ENCODE measurements at places on chromosomes 7 and 10. TPM values are rescaled to one million over a fixed set of nuclear protein-coding genes. Genes with fewer than 3 reads are reported as not detected.

Gene WDFY4
- 1.7 TPM for total RNA-seq

Gene FBH1
- total RNA-seq: 46.7 TPM

Gene TRIM50
- total RNA-seq: not detected

Gene RNF148
- total RNA-seq: 8.6 TPM

Gene PDIA4
- 57.5 TPM for total RNA-seq

Gene TMEM254
- total RNA-seq: 12.5 TPM

Gene PLEKHS1
- total RNA-seq: not detected

Gene GNGT1
- not detected for total RNA-seq

Gene PLAU
- total RNA-seq: 1.00 TPM

Gene PMS2
- 26.1 TPM for total RNA-seq

GRCh38 chr10:104317726-104318299 is 20.5 kb downstream of the ITPRIP start:
- DNase-seq: no peak

- DNase-seq: no peak
These were observed 94.8 kb downstream of the NSUN6 start for GRCh38 chr10:18556522-18557147.

GRCh38 chr7:49850921-49851613 is 77.6 kb downstream of the VWC2 start:
- DNase-seq: no peak

- DNase-seq: no peak
These were observed 23.5 kb downstream of the SGCE start for GRCh38 chr7:94632338-94633013.

DNA sequence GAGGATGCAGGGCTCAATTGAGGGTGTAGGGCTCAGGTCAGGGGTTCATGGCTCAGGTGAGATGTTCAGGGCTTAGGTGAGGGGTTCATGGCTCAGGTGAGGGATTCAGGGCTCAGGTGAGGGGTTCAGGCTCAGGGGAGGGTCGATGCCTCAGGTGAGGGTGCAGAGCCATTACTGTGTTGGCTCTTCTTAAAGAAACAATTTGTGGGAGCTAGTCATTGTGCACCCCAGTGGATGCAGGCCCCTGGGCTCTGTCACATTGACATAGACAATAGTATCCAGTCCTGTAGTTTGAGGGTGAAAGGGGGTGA is 86.7 kb downstream of the ADCY1 start:
- DNase-seq: no peak

GRCh38 chr7:1721047-1721690 is 51.1 kb downstream of the ELFN1 start:
- no peak for DNase-seq

DNA sequence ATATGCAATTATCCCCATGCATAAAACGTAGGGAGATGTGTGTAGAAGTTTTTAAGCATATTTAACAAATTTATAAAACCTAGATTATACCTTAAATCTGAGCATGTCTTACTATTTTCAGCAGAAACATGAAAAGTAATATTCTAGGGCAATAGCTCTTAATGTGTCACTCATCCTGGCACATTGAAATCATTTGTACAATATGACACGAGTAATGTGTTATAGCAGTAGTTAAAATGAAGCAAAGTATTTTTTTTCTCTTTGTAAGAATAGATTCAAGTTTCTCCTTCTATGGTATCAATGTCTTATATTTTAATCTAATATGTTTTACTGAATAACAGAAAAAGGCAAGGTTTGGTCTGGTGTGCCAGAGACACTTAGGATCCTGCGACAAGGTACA is 274.9 kb upstream of the PLXDC2 start:
- DNase-seq: no peak

DNA sequence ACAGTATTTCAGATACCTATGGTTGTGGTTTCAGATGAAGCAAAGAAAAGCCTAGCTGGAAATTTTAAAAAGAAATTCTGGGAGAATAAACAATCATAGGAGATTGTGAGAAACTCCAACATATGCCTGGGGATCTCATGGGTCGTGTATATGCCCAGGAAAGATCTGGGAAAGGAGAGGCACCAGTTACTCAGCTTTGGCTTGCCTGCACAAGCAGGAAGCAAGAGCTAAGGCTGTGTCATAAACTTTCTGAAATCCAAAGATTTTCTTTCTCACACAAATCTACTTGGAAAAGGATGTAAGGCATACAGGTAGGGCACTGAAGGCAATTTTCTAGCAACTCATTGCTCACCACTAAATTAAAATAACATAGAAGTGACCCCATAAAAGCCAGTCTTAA is 373.6 kb downstream of the CDC14C start:
- no peak for DNase-seq

DNA sequence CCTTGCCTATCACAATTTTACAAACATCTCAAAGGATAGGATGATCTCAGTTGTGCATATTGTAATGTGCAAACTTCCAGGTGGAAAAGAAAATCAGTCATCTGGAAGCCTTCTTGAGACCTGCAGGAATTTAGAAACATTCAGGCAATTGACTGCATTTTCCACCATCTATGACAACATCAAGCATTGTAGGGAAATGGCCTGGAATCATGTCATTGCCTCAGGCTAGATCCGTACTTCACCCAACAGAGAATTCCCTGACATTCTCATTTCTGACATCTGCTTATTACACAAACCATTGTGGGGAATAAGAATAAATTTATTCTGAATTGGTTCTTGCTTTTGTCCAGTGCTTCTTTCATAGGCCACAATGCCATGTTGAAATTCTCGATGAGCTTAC is 124.9 kb upstream of the NPVF start:
- DNase-seq: no peak

- no peak for DNase-seq
These were observed 85.9 kb downstream of the ANK3 start for GRCh38 chr10:60303778-60304177.

DNA sequence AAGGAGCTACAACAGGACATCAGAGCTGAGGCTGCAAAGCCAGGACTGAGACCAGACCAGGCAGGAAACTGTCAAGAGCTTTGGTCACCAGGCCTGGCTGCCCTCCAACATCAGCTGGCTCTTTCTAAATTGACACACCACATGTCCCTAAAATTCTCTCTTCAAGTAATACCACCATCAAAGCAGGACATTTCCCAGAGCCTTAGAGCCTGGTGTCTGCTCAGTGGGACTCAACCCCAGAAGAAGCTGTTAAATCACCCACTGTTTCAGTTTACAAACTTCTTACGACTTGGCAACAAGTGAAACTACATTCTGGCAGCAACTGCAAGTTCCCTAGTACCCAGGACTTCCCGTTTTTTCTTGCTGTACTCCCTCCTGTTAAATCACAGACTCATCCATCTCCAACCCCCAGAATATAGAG is 3.8 kb upstream of the IL6 start:
- no peak for DNase-seq

DNA sequence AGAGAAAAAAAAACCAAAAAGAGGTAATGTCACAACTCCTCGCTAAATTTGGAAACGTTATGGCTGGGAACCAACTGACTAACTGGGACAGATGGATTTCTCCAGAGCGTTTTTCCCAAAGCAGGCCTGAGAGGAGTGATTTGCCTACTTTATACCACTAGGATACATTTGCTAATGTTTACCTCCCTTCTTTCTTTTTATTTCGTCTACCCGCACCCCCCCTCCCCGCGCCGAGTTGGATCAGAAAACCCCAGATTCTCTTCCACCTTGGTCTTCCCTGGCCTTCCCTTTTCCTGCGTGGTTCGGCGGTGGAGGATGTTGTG is 7.2 kb downstream of the CPA2 start:
- peak; percentile 53 for DNase-seq

GRCh38 chr10:21406595-21407193 is 118.8 kb downstream of the SKIDA1 start:
- no peak for DNase-seq

DNA sequence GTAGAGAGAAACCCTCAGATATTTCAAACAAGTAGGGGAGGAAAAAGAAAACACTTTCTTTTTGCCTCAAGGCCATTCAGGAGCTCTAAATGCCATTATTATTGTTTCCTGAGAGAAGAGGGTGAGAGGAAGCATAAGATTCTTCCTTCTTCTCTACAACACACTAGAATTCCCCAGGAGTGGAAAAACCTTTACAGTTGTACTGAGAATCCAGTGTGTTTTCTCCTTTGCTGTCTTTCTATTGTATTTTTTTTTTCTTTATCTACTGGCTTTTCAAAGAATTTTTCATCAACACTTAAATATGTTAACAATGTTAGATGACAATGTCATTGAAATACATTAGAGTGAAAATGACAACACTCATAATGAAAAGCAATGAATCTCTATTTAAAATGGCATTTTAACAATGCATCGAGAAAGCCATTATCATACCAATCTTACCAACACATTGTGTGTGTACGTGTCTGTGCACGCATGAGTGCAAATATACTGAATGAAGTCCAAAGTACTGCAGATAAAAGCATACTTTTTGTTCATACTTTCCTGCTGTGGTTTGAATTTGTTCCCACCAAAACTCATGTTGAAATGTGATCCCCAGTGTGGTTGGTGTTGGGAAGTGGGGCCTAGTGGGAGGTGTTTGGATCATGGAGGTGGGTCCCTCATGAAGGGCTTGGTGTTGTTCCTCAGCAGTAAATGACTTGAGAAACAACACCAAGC is 24.2 kb upstream of the MACC1 start:
- DNase-seq: no peak

GRCh38 chr10:78915190-78915518 is 153.6 kb upstream of the ZMIZ1 start:
- no peak for DNase-seq

DNA sequence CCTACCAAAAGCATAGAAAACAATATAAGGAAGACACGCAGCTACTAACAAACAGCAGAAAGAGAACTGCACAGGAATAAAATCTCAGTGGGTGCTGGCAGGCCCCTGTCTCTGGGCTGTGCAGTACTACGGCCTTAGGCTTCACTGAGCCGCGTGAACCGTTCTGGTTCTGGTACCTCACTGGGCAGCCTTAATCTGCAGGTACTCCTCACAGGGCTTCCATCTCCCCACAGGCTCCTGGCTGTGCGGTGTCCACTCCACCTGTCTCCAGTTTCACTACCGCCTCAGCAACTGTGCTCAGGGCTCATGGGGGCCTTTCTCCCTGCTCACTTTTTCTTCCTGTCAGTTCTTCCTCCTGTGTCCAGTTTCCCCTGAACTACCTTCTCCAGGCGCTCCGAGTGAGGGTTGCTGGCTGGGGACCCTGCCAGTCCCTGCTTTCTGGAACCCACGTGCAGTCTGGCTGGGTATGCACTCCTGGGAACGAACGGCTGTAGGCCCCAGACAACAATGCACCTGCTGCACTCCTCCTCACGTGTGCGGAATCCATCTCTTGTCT is 75.7 kb downstream of the VIPR2 start:
- DNase-seq: no peak

Measured in cerebellum (tissue), 4 donors.